Adrenal gland (tissue), 19 donors: ENCODE measurements at places on chromosomes 16 and 17. TPM values are rescaled to one million over a fixed set of nuclear protein-coding genes. Genes with fewer than 3 reads are reported as not detected.

The CCT6B gene
- 6.3 TPM for total RNA-seq

DNA sequence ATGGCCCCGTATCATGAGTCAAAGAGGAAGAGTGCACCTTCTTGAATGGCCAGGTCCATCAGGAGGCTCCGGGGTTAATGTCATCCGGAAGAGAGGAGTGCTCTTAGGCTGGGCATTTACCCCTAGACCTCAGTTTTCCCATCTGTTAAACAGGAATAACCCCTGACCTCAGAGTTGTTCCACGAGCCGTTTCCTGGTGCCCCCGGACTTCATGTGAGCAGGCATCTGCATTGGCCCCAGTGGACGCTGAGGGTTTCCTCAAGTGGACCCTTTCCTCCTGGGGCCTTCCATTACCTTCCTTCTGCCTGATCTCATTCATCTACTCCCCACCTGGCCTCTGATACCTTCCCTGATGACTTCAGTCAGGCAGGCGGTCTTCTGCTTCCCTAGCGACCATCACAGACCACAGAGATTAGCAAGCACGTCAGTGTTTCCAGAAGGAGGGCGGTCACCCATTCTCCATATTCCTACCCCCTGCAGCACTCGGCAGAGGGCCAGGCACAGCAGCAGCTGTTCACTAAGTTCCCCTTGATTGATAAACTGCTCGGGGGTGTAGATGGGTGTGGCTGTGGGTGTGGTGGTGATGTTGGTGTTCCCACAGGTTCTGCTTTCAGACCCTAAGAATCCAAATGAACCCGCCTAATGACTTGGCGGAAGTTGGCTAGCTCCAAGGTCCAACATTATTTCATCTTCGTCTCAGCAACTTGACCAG, 346.6 kb upstream of the TNRC6C start:
- no peak for DNase-seq

GRCh38 chr17:31211352-31212012, 85.6 kb downstream of the OMG start:
- no peak for DNase-seq

DNA sequence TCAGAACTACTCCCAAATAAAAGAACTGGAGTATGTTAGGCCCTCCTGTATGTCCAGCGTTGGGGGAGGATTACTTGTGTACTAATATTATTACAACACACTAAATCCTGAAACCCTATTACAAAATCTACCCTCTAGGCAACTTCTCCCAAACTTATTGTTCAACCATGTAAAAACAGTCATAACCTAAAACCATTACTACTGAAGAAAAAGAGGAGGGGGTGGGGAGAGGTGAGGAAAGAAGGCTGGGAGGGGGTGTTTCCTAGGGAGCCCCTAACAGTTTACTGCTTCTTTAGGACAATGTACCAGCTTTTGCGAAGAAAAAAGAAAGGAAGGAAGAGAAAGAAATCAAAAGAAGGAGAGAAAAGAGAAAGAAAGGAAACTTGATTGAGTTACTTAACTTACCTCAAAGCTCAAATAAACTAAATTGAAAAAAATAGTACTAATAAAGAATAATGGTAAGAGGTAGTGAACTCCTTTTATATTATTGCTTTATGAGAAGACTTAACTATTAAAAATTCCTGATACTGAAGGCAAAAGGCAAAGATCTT, 2.3 kb downstream of the SALL1 start:
- no peak for DNase-seq

GRCh38 chr17:43864161-43864984, 17.4 kb downstream of the CD300LG start:
- no peak for DNase-seq

- DNase-seq: no peak
Measured at GRCh38 chr16:27771201-27771910, 221.4 kb downstream of the KATNIP start.

GRCh38 chr16:3764409-3764808, 47.1 kb upstream of the TRAP1 start:
- no peak for DNase-seq

- DNase-seq: no peak
Measured at GRCh38 chr17:63519116-63519881, 3.9 kb upstream of the KCNH6 start.
